ENCODE measurements at places on chromosomes 5 and 9. TPM values are rescaled to one million over a fixed set of nuclear protein-coding genes. Genes with fewer than 3 reads are reported as not detected.

The ABCA2 gene
- total RNA-seq: 33.8 TPM

- no peak for DNase-seq
Measured at GRCh38 chr9:137307255-137308056, 5.4 kb upstream of the NRARP start.

DNA sequence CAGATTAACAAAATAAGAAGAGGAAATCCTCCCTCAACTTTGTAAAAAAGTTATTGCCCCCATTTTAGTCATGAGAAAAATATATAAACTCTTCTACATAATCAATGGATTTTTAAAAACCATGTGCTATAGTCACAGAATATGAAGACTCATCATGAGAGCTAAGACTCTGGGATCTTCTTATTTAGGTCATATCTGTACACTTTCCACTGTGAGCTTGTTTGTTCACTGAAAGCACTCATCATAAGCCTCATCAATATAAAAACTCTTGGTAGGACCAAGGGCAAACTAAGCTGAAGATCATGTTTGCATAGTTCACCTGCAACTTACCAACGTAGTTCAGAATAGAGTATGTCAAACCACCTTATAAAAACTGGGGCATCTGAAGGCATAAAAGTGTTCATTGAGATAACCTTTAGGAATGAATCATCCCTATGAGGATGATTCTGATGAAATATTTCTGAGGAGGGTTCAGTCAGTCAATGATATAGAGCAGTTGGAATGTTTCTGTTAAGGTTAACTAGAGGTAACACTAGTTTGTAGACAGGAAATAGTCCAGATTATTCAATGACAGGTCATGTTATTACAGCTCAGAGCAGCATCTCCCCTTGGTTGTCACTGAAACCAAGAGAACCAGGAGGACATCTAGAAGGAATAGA is 289.9 kb upstream of the SMC2 start:
- DNase-seq: no peak

- DNase-seq: no peak
Measured at GRCh38 chr5:78482948-78483347, 122.5 kb downstream of the SCAMP1 start.

The SLC36A2 gene
- total RNA-seq: 0.22 TPM

- no peak for DNase-seq
Measured at GRCh38 chr5:76144513-76145274, 61.5 kb downstream of the SV2C start.
